ENCODE measurements at places on chromosomes 11 and 22.
A peak's percentile ranks its signal among the peaks of the same experiment; 100 is the strongest.

DNA sequence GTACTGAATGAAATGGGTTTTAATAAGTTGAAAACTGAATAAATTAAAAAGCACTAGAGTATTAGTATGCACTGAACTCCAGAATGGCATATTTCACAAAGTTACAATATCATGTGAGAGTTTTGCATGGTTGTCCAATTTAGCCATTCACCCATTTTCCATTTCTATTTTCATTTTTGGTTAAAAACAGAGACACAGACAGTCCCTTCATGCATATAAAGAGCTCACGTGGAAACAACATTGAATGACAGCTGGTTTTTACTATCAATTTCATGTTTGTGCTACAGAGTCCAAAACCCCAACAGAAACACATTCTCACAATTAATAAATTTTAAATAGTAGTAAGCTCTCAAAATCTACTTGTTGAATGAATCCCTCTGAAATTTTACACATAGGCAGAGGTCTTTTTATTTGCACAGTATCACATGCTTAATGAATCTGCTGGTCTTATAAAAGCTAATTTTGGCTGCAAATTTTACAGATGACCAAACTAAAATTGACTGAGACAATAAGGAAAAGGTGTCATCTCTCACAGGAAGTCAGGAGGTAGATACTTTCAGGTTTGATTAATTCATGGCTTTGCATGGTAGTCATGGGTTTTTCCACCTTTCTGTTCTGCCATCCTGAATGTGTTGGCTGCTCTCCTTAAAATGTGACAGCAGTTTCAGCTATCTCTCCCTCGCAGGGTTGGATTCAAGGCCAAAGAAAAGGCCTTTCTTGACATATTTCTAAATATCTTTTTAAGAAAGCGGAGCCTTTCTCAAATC, 20.6 kb upstream of the DDI1 start:
- DNase-seq: no peak

DNA sequence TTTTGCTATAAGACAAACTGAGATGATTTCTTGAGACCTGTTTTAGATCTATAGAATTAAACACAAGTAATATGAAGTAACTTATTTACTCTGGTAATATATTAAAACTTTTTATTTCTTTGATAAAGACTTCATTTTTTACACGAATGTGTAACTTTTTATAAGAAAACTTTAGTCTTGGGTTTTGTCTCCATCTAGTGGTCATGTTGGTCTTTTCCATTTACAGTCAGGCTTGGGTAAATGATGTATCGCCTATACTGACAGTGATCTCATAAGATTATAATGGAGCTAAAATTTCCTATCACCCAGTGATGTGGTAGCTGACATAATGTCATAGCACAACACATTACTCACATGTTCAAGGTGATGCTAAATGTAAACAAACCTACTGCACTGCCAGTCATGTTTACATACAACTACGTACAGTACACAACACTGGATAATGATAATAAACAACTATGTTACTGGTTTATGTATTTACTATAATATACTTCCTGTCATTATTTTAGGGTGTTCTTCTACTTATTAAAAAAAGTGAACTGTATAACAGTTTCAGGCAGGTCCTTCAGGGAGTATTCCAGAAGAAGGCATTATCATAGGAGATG, 7.5 kb upstream of the C11orf97 start:
- no peak for DNase-seq

DNA sequence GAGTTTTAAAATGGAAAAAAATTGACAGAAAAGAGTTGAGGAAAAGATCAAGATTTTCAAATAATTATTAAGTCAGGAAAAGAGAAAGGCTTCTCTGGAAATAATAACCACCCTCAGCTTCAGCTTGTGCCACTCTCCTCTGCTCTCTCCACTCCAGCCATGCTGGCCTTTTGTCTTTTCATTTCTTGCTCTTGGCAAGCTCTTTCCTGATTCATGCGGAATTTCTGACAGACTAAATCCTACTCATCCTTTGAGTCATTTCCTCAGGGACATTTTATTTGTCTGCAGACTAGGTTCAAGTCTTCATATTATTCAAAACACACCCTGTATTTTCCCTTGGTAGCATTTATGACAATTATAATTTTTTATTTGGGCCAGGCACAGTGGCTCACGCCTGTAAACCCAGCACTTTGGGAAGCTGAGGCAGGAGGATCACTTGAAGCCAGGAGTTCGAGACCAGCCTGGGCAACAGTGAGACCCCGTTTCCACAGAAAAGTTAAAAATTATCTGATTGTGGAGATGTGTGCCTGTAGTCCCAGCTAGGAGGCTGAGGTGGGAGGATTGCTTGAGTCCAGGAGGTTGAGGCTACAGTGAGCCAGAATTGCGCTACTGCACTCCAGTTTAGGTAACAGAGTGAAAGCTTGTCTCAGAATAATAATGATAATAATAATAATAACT, 7.8 kb upstream of the P4HA3 start:
- no peak for DNase-seq

GRCh38 chr11:103528046-103528445, 418.8 kb downstream of the DYNC2H1 start:
- DNase-seq: no peak

DNA sequence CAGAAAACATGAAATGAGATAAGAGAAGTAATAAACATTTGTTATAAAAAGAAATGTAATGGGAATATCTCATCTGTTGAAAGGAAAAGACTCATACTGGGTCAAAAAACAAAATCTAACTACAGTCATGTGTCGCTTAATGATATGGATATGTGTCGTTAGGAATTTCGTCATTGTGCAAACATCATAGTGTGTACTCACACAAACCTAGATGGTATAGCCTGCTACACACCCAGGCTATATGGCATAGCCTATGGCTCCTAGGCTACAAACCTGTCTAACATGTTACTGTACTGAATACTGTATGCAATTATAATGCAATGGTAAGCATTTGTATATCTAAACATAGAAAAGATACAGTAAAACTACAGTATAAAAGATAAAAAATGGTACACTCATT, 89.8 kb upstream of the ZC3H12C start:
- DNase-seq: no peak

GRCh38 chr11:117225553-117226170, 6.2 kb downstream of the PCSK7 start:
- no peak for DNase-seq

DNA sequence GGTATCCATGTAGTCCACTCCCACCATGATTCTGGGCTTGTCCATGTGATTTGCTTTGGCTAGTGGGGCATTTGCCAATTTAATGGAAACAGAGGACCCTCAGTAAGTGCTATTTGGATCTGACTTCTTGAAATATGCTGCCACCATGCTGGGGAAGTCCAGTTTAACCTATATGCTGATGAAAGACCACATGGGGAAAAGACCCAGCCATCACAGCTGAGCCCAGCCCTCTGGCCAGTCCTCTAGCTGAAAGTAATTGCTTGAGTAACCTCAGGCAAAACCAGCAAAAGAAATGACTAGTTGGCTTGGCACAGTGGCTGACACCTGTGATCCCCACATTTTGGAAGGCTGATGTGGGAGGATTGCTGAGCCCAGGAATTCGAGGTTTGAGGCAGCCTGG, 61.5 kb downstream of the ATG16L2 start:
- DNase-seq: no peak

DNA sequence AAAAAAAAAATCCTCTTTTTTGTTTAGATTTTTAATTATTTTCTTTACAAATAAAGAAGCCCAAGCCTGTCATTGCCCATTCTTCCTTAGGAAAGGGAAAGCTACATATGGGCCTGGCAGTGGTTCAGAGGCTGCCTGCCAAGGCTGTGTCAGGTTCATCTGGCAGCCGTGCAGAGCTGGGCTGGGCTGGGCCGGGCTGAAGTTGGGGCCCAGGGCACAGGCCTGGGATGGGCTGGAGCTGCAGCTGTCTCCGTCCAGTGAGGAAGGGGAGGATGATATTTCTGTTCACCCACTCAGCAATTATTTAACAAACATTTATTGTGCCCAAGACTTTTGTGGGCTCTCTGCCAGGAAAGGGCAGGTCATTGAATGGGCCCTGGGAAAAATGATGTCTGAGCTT, 4.6 kb downstream of the PRR5L start:
- no peak for DNase-seq

- DNase-seq: no peak
Measured at GRCh38 chr11:1149545-1149944, 8.2 kb upstream of the MUC5AC start.

DNA sequence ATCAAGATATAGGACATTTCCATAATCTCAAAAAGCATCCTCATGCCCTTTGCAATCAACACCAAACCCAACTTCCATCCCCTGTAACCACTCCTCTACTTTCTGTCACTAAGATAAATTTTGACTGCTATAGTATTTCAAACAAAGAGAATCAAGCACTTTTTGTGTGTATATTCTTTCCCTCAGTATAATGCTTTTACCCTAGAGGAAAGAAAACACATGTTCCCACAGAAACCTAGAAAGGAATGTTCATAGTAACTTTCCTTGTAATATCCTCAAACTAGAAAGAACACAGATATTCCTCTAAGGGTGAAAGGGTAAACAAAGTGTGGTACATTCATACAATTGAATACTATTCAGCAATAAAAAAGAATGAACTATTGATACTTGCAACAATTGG, 5.5 kb upstream of the PATE1 start:
- no peak for DNase-seq

DNA sequence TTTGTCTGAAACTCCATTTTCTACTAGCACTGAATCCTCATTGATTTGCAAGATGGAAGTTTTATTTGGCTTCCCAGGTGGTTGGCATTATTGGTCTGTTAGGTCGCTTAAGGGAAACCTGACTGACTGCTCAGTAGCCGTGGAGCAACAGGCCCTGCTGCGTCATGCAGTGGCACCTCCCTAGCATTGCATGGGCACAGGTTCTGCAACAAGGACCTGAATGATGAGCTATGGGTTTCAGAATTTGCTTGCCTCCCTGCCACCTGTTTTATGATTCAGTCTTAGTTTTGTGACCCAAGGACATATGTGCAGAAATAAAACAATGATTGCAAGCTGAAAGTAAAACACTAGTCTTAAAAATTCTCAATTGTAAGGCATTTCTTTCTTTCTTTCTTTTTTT, 128.5 kb downstream of the SLC1A2 start:
- no peak for DNase-seq

DNA sequence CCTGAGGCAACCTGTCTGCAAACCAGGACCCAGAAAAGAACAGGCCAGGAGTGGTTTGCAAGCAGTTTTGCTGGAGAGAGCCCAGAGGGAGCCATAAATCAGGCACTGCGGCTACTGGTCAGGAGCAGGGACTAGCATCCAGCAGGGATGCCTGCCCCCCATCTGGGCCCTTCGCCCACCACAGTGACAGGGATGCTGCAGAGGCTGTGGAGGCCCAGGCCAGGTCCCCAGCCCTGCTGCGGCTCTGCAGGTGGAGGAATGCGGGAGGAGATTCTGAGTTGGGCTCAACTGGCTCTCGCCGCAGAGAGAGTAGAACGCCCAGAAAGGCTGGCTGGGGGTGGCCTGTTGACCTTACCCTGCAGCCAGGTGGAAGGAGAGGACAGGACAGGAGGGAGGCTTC, 16.4 kb upstream of the NEFH start:
- DNase-seq: no peak

- no peak for DNase-seq
Measured at GRCh38 chr11:72719551-72719950, 32.7 kb downstream of the ARAP1 start.

- no peak for DNase-seq
Measured at GRCh38 chr11:89147229-89147628, 30.4 kb upstream of the TYR start.

- no peak for DNase-seq
Measured at GRCh38 chr11:35355102-35355749, 64.1 kb downstream of the SLC1A2 start.

GRCh38 chr11:86736291-86737143, 63.8 kb upstream of the PRSS23 start:
- no peak for DNase-seq

- DNase-seq: no peak
Measured at GRCh38 chr11:122050021-122050690, 65.9 kb downstream of the BLID start.

DNA sequence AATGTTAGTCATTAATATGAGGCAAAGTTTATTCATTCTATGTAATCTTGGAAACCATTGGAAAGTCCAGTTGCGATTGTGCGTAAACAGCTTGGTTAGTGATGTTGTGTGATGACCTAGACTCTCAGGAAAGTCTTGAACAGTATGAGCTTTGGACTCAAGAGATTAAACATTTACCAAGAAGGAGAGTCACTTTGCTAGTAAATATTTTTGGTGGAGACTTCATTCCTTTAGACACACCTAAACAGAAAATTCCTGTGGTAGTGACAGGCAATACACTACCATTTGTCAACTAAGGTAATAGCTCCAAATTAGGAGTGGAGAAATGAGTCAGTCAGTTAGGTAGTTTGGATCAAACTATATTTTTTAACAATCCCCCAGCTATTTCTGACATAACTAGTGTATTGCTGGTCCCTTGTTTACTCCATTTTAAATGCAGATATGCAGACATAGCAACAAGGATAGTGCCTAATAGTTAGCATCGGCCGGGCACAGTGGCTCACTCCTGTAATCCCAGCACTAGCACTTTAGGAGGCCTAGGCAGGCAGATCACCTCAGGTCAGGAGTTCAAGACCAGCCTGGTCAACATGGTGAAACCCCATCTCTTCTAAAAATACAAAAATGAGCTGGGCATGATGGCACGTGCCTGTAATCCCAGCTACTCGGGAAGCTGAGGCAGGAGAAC, 89.3 kb downstream of the ARHGAP42 start:
- DNase-seq: no peak

DNA sequence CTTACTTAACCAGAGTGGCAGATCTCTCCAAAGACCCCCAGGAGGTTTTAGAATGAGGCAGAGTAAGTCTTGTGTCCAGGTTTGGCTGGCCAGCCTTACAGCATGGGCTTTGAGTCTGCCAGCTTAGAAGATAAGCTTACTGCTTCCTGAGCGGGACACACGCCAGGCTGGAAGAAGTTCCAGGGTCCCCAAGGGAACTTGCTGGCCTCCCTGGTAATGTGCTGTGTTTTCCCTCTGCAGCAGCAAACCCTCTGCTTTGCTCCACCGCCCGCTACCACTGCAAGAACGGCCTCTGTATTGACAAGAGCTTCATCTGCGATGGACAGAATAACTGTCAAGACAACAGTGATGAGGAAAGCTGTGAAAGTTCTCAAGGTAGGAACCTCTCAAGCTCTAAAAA, 154.2 kb downstream of the LDLRAD3 start:
- no peak for DNase-seq

DNA sequence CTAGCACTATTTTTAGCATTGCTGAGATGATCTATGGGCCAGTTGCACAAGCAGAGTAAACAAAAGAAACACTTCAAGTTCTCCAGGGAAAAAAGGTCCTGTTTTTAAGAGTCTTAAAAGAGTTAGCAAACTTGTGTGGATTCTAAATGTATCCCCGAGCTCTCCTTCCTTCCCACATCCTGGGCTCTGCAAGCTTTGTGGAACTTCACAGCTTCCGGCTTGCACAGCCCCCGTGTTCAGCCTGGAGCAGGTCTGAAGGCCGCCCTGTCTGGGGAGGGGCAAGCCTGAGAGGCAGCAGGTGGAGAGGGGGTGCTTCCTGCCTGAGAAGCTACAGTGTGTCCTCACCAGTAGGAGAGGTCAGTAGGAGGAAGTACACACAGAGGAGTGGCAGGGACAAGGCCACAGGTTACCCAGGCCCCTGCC, 35.1 kb upstream of the SUSD2 start:
- DNase-seq: peak; percentile 83

All from WERI-Rb-1 (cell line).